ENCODE measurements at places on chromosomes 3 and 15.

GRCh38 chr3:64267721-64268604 lies 42.7 kb upstream of the PRICKLE2 start:
- peak; percentile 59 for DNase-seq

- peak; percentile 25 for DNase-seq
Measured at GRCh38 chr3:151816091-151816604, 2.2 kb downstream of the AADAC start.

- DNase-seq: no peak
Measured at GRCh38 chr15:82812994-82813393, 3.6 kb downstream of the WHAMM start.

DNA sequence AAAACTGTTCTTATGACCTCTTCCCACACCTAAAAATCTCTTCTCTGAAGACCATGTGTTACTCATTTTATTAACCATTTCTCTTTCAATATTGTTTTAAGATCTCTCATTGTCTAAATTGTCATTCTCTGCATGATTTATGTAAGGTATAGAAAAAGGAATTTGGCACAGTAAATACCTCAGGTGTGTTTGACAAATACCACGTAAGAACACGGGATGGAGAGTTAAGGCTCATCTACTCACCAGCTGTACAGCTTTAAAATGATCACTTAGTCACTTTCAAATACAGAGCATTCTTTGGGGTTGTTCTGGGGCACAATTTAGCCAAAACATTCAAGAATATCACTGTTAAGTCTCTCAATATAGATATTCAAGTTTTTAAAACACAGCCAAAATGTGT lies 627.1 kb downstream of the MCTP2 start:
- DNase-seq: no peak

- DNase-seq: no peak
Measured at GRCh38 chr15:95630683-95631082, 699.8 kb upstream of the NR2F2 start.

- no peak for DNase-seq
Measured at GRCh38 chr3:101268141-101268540, 52.2 kb downstream of the IMPG2 start.

- DNase-seq: no peak
Measured at GRCh38 chr3:109098079-109098644, 19.8 kb downstream of the MORC1 start.

DNA sequence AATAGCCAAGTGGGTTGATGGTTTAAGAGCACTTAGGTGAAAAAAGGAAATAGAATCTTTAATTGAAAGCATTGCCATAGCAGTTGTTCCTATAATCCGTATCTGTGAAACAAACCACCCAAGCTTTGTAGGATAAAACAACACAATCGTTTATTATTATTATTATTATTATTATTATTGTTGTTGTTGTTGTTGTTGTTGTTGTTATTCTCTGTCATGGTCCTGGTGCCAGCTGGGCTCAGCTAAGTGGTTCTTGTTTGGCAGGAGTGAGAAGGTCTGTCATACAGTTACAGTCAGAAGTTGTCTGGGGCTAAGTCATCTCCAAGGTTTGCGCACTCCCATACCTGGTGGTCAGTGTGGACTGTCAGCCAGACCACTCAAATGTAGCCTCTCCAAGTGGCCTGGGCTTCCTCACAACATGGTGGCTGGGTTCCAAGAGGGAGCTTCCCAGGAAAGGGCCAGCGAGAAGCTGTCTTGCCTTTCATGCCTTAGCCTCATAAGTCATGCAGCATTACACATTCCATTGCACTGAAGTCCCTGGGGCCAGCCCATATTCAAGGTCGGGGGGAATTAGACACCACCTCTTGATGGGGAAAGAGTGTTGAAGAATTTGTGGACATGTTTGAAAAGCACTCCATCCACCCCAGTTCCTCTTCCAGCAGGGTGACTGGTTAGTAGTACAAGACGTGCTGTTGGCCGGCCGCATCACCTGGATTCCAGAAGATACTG lies 54.3 kb upstream of the FGD5 start:
- DNase-seq: no peak

- no peak for DNase-seq
Measured at GRCh38 chr3:157582637-157582973, 79.4 kb upstream of the VEPH1 start.

GRCh38 chr3:27613846-27614500 lies 108.2 kb downstream of the EOMES start:
- DNase-seq: no peak

GRCh38 chr3:126267169-126267975 lies 87.0 kb upstream of the ALDH1L1 start:
- DNase-seq: peak; percentile 83

DNA sequence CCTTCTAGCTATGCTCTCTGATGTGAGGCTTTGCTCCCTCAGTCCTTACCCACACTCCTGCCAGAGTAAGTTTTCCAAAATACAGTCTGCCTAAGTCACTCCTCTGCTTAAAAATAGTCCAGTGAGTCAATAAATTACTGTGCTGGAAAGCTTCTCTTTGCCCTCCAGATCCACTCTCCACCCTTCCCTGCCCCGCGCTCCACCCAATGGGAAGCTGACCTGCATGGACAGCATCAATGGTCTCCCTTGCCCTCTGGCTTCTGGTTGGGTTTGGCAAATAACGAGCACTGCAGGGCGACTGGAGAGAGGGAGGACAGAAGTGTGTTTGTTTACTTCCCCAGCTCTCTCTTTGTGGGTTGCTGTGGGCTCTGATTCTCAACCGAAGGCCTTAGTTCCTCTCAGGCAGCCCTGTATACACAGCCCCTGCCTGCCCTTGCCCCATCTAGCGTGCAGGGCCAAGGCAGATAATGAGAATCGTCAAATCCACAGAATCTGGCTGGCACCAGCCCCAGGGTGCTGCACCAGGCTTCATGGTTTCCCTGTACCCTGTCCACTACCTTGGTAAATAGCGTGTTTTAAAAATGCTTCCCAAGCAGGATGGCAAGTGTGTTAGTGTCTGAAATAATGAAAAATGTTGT lies 110.4 kb downstream of the ADAMTSL3 start:
- DNase-seq: no peak

GRCh38 chr3:121894301-121894990 lies at the start of gene SLC15A2:
Gene SLC15A2 (plus strand): TSS chr3:121894401. CDS start chr3:121894477, 76 bp downstream.
- no peak for DNase-seq

DNA sequence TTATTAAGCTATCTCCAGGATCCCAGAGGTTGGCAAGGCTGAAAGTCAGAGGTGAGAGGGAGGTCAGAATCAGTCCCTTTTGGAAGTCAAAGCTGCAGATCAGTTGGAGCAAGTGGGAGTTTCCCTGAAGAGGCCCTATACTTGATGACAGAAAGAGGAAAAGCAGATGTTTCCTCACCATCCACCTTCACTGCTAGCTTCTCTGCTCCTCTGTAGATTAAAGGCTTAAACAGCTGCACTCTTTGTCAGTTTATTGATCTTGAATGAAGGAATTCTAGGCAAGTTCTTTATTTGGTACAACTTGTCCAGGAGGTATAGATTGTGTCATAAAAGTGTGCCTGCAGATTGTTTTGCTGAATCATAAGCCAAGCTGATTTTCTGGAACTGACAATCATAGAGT lies 408.2 kb upstream of the TGFBR2 start:
- DNase-seq: no peak

DNA sequence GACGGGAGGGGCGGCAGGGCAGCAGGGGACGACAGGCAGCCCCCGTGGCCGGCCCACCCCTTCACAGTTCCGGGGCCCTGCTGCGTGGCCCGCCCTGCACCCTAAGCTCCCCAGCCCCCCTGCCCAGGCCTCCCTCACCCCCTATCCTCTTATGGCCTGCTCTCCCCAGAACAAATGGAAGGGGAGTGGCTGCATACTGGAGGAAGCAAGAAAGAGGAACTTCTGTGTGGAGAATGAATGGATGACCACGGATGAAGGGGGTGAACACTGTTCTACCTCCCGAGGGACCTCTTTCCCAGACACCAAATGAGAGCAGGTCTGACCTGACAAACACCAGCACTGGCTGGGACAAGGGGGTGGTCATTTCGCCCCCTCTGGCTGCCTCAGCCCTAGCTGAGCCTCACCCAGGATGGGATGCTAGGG lies 25.0 kb downstream of the SEC61A1 start:
- no peak for DNase-seq

DNA sequence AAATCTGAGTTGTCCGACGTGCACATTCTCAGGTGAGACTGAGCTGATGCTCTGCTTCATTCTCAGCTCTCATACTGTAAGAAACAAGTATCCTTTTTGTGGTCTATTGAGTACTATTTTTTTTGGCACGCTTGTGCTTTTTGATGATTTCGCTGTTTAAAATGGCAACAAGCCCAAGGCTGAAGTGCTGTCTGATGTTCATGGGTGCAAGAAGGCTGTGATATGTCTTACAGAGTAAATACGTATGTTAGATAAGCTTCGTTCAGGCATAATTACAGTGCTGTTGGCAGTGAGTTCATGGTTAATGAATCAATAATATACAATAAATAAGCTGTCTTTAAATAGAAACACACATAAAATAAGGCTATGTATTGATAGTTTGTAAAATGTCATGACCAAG lies 27.2 kb downstream of the AQR start:
- no peak for DNase-seq

- no peak for DNase-seq
Measured at GRCh38 chr3:26915208-26915607, 292.6 kb downstream of the LRRC3B start.

DNA sequence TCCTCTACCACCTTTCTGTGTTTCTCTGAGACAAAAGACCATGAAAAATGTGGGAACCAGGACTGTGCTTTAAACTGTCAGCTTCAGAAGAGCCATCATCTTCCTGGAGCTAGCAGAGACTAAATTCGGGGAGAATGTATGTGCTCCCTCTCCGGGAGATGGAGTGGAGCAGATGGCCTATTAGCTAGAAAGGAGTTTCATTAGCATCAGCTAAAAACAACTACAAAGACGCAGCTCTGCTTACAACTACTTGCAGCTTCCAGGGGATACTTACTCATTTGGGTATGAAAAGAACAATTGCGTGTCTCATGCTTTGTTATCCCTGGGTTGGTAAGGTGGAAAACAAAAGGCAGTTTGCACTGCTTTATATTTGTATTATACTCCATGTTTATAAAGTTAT lies 159.6 kb downstream of the MFSD1 start:
- no peak for DNase-seq
